ENCODE measurements at places on chromosomes 6 and 20.

DNA sequence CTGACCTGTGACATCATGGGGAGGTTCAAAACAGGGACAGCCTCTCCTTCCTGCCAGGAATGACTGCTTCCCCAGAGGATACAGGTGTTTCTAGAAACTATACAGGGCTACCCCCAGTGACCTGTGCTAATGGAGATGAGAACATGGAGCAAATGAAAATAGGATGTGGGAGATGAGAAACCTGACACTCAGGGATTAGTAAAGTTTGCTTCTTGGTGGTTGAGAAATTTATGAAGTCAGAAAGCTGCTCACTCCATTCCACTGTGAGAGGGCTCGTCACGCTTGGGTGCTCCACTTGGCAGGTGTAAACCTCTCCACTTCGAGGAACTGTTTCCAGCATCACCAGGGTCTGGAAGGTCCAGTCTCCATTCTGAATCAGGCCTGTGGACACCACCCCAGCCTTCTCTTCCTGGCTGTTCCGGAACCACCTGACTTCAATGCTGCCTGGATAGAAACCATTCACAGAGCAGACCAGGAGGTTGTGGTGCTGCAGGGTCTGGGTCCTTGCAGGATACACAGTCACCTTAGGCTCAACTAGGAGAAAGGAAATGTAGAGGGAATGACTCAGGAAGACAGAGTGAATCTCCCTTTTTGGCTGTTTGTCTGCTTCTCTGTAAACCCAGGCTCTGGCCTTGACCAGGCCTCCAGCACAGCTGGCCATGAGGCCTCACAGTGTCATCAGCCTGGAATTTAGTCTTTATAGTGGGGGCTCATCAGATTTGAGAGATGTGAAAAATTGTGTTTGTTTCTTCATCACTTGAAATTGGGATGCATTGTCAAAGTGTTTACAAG, 10.8 kb downstream of the HLA-DRB5 start:
- DNase-seq: no peak

- DNase-seq: no peak
These were observed 270.8 kb downstream of the ARID1B start for GRCh38 chr6:157047951-157048350.

DNA sequence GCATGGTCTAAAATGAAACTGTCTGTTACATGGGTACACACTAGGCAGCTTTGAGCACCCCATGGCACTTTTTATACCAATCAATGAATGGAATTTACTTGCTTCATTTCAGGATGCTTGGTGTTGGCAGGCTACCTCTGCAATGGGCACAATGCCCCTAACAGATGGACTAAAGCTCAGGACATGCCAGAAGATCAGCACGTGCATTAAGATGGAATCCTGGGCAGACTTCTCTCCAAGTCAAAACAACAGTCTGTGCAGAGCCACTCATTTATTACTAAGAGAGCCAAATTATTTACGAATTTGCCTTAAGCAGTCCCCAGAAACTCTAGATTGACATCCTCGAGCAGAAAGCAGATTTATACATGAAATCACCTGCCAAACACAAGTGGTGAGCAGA, 55.8 kb upstream of the SCML4 start:
- DNase-seq: no peak

DNA sequence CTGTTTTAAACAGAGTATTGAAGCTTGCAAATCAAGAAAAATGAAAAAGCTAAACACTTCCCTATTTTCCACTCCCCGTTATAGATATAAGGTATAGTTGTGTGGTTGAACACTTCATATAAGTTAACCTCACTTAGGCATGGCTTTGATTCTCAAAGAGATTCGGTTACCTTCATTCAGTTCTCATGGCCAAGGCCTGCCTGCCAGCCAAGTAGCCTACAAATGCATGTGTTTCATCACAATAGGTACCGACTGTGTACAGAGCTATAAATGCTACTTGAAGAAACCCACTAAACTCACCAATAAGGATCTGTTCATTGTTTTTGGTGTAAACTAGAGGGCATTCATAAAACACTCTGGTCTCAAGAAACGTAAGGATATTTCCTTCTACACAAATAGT, 27.8 kb downstream of the PM20D2 start:
- no peak for DNase-seq

DNA sequence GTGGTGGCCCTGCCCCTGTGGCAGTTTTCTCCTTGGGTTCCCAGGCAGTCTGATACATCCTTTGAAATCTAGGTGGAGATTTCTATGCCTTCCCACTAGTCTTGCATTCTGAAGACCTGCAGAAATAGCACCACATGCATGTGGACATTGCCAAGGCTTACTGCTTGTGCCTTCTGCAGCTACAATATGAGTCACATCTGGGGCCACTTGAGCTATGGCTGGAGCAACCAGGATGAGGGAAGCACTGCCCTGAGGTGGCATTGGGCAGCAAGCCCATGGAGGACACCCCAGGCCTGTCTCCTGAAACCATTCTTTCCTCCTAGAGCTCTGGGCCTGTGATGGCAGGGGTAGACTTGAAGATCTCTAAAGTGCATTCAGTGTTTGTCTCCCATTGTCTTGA, 15.7 kb upstream of the HLA-DQB2 start:
- DNase-seq: no peak

All from hematopoietic multipotent progenitor cell treated with erythropoietin and hydrocortisone succinate and interleukin-3 and kit ligand, for 8 days (in vitro differentiated cells).